ENCODE measurements at places on chromosomes 2 and 18. TPM values are rescaled to one million over a fixed set of nuclear protein-coding genes. Genes with fewer than 3 reads are reported as not detected.
A peak's percentile ranks its signal among the peaks of the same experiment; 100 is the strongest.

ST6GAL2 gene
- total RNA-seq, result 21.3 TPM

HOXD4 gene
- not detected for total RNA-seq

UGT1A5 gene
- total RNA-seq, result not detected

TMEM17 gene
- 2.4 TPM for total RNA-seq

TRIM43 gene
- not detected for total RNA-seq

BMPR2 gene
- 6.7 TPM for total RNA-seq

TDRD15 gene
- under 0.01 TPM for total RNA-seq

PIEZO2 gene
- 1.3 TPM for total RNA-seq

ABCG5 gene
- total RNA-seq, result under 0.01 TPM

GPN1 gene
- total RNA-seq, result 31.0 TPM

TUBA4B gene
- total RNA-seq, result not detected

GALNT3 gene
- 2.2 TPM for total RNA-seq

TYW5 gene
- total RNA-seq, result 3.8 TPM

RGPD4 gene
- total RNA-seq, result not detected

EGR4 gene
- total RNA-seq, result 0.54 TPM

ACTG2 gene
- total RNA-seq, result not detected

GRCh38 chr2:173858291-173858731 lies 106.9 kb downstream of the SP3 start:
- DNase-seq, result no peak

DNA sequence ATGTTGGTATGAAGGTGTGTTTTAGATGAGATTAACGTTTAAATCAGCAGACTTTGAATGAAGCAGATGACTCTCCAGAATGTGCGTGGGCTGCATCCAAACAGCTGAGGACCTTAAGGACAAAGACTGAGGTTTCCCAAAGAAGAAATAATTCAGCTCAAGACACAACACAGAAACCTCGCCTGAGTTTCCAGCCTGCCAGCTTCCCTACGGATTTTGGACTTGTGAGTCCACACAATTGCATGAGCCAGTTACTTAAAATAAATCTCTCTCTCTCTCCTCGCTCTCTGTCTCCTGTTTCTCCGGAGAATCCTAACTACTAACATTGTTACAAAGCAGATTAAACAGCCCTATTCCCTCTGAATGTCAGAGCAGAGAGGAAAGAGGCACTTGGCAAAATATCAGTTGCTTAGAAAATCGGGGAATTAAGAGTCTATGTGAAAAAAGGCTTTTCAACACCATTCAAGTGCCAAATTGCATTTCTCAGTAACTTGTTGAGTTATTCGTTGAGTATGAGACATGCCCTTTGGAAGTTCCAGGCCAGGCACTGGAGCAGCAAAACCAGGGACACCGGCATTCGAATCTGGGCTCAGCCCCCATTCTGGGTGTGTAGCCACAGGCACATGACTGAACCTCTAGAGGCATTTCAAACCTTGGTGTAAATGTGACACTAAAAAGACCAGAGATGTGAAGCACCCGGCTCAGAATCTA lies 174.6 kb upstream of the PID1 start:
- no peak for DNase-seq

GRCh38 chr2:144469798-144470197 lies 50.1 kb downstream of the ZEB2 start:
- no peak for DNase-seq

DNA sequence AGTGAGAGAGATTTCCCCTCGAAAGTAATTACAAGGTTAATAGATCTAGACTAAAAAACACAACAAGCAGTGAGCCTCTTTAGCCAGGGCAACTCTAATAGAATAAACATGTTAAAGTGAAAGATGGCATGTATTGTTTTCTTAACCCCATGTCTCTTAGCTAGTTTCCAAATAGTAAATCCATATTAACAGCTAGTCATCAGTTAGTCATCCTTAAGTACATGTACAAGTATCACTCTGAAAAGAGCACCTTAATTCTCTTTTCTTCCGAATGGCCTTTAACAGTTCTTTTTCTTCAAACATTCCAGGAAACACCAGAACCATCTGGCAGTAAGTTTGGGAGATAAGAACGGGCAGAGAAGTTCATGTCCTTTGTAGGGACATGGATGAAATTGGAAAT lies 1480.0 kb downstream of the LRP1B start:
- no peak for DNase-seq

GRCh38 chr18:36176177-36176584 lies 11.1 kb upstream of the MOCOS start:
- no peak for DNase-seq

GRCh38 chr2:149422337-149422990 lies 92.1 kb downstream of the LYPD6 start:
- DNase-seq, result no peak

DNA sequence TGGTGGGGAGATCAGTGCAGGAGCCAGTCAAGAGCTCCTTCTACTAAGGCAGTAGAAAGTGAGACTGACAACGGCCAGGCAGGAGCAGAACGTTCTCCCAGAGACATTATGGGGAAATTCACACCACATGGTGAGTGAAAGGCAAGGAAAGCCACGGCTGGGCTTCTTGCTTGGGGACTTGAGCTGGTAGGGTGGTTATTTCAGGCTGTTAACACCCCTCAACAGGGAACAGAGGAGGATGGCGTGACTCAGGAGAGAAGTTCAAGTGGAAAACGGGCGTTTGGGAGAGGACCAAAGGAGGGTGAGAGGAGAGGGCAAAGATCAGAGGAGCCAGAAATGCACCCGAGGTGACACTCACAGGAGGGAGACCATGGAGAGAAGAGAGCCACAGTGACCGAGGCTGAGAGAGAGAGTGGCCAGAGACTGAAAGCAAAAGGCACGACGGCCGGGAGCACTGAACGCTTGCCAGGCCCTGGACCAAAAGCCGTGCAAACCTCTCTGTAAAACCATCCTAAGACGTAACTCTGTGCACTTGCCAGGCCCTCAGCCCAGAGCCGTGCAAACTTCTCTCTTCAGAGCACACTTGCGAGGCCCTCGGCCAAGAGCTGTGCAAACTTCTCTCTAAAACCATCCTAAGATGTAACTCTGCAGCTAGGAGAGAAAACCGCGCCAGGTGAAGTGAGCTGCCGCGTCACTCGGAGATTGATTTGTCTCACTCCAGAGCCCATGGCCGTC lies 7.7 kb downstream of the TPO start:
- no peak for DNase-seq

DNA sequence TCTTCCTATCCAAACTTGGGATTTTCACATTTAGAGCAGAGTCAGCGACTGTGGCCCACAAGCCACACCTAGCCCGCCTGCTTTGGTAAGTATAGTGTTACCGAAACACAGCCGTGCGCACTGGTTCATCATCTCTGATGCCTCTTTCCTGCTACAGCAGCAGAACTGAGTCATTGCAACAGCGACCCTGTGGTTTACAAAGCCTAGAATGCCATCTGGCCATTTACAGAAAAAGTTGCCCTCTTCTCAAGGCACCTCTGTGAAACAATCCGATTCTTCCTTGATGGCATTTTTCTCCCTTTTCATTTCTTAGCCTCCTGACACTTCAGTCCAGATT lies 10.7 kb upstream of the IAH1 start:
- DNase-seq, result no peak

DNA sequence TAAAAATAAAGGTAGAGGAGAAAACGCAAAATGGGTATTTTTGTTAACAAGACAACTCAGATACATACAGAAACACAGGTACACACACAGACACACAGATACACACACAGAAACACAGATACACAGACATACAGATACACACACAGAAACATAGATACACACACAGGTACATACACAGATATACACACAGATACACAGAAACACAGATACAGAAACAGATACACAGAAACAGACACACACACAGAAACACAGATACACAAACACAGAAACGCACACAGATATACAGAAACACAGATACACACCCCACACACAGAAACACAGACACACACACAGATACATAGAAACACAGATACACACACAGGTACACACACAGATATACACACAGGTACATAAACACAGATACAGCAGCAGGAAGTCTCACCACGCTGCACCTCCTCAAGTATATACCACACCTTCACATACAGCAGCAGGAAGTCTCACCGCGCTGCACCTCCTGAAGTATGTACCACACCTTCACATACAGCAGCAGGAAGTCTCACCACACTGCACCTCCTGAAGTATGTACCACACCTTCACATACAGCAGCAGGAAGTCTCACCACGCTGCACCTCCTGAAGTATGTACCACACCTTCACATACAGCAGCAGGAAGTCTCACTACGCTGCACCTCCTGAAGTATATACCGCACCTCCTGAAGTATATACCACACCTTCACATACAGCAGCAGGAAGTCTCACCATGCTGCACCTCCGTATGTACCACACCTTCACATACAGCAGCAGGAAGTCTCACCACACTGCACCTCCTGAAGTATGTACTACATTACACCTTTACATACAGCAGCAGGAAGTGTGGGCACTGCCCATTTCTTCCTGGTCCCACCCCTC lies 250.5 kb downstream of the HDAC4 start:
- no peak for DNase-seq

DNA sequence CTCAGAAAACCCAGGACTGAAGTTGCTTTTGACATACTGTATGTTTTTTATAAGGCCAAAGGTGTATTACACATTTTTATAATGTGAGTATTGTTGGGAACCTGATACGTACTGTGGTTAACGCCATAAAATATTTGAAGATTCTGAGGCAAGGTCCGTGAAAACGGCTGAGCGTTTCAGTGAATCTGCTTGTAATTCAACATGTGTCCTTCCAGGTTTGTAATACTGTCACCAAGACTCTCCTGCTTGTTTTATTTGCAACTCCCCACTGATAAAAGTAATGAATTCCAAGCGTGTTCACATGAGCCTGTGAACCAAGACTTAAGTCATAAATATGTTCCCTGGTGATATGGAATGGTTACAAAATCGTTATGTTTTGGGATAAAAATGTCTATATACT lies 23.9 kb upstream of the FRZB start:
- no peak for DNase-seq

GRCh38 chr2:112198780-112199179 lies 56.1 kb downstream of the ZC3H8 start:
- DNase-seq, result no peak

GRCh38 chr2:33929467-33929866 lies 330.4 kb upstream of the FAM98A start:
- no peak for DNase-seq

DNA sequence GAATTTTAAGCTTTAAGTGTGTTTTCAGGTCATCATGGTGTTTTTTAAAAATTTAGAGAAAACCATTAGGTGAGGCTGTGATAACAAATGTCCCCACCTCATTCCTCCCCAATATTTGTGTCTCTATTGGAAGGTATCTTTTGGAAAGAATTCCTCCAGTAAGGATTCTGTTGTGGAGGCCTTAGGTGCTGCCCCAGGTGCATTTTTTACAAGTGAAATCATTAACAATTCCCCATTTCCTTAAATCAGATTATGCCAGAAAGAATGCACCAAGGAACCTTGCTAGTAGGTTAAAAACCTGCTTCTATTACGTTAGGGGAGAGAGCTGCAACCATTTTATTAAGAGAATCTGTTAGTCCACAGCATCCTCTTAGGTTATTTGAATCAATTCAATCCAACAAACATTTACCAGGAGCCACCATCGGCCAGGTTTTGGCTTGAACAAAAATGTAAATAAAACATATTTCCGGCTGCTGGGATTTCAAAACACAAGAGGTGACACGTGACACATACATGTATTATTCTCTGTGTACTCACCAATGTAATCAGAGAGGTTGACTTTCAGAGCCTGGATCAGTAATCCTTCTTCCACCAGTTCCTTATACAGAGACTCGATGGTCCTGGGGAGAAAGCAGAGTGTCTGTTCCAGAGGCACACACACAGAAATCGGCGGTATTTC lies 112.5 kb upstream of the ASB18 start:
- no peak for DNase-seq

- no peak for DNase-seq
These were observed 451.3 kb upstream of the VWC2L start for GRCh38 chr2:213959589-213959988.

GRCh38 chr2:12856934-12857601 lies 140.3 kb downstream of the TRIB2 start:
- peak; percentile 17 for DNase-seq

- DNase-seq, result peak; percentile 50
These were observed 463 bp downstream of the SMC6 start for GRCh38 chr2:17752892-17753802.

DNA sequence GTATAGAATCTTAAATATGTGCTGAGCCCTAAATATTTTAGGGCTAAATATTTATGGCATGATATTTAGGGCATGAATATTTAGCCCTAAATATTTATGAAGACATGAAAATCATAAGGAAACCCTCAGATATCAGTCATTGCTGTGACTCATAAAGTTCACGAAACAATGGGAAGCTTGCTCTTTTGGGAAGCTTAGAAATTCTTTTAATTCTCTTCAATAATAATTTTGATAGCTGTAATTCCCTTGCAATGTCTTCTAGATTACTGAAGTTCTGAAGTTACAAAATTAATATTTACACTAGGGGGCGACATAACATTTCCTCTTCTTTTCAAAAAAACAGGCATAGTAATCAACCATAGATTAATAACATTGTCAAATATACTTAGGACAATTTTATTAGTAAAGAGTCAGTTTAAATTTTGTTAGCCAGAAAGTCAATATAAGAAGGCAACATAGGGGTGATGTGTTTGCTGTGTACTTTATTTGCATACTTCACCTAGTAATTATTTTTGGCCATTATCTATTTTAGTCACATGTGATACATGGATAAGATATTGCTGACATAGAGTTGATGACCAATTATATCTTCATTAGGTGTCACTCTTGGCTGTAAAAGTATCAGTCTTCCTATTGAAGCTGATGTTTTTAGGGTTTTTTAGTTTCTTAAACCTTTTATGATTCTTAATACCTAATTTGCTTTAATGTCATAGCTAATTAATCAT lies 13.2 kb downstream of the ZNF804A start:
- DNase-seq, result no peak

- DNase-seq, result no peak
These were observed 44.4 kb downstream of the MYO3B start for GRCh38 chr2:170222298-170222697.

DNA sequence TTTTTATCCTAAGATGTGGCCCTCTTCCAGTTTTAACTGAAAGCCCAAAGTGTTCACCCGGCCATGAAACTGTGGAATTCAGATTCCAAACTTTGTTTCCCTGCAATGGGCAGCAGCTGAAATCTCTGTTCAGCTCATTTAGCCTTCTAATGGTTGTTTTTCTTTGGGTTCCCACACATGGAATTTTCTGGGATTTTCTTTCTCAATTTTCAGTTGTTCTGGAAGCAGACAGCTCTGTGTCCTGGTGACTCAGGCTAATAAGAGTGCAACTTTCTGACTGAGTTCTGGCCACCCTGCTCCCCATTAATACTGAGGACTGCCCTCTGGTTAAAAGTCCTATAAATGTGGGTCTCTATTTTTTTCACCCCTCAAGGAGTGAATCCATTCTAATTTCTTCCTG lies 78.5 kb downstream of the PMS1 start:
- DNase-seq, result no peak

Data from hematopoietic multipotent progenitor cell (in vitro differentiated cells).